Left renal pelvis (tissue), 4 donors: ENCODE measurements at places on chromosomes 7 and 10. TPM values are rescaled to one million over a fixed set of nuclear protein-coding genes. Genes with fewer than 3 reads are reported as not detected.

C7orf57 gene
- 0.89 TPM for polyA plus RNA-seq

GJC3 gene
- 1.3 TPM for polyA plus RNA-seq

SPDYE11 gene
- polyA plus RNA-seq: 0.95 TPM

ARHGEF35 gene
- 28.1 TPM for polyA plus RNA-seq
